ENCODE measurements at places on chromosomes 1 and 21.

- no peak for DNase-seq
Observed at GRCh38 chr21:32909393-32909792, 116.3 kb upstream of the OLIG2 start.

DNA sequence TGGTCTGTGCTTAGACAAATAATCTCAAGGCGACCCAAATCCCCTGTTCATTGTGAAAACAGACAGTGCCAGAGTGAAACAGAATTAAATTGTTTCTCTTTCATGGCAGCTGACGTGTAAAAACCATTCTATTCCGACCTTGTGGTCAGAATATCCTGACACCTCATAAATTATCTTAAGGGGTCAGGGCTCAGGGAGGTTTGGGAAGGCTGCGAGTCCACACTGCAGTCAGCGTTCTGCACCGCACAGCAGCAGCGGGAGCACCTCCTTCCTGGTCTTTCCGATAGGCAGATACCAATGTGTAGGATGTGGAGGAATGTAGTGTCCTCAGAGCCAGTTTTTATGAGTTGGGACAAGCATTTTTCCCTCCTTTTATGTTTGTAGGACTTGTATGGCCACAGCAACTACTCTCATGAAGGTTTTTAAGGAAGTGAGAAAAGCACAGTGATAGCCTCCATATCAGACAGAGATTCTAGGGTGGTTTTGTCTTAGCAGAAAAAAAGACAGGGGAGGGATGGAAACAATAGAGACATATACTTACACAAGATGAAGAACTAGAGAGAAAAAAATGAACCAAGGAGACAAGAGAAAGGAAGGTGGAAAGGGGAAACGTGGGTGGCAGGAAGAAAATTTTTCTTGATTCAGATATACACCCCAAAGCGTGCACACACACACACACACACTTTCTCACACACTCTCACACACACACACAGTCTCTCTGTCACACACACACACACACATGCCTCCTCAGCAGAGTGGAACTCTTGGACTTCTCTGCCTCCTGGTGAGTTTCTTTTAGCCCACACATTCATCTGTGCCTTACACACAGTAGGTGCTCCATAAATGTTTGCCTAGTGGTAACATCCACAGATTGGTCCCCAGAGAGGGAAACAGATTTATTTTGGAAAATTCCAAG lies 68.6 kb downstream of the NTMT2 start:
- no peak for DNase-seq

- DNase-seq = no peak
Observed at GRCh38 chr21:29092102-29092959, 18.9 kb upstream of the CCT8 start.

DNA sequence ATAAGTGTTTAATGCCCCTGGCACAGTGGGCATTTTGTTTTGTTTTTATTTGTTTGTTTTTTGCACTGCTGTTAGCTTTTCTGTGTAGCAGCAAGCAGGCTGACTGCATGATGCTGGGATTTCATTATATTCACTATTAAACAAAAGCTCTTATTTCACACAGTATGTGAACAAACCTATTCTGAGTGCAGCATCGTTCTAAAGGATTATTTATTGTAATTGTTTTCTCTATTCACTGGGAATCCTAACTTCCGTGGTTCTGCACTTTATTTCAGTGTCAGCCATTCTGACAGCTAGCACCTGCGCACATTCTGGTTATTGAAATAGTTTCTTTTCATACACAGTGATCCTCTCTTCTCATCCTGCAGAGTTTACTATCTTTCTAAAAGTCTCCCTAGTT lies 595.0 kb downstream of the NEGR1 start:
- DNase-seq = peak; percentile 72

- peak; percentile 21 for DNase-seq
Observed at GRCh38 chr1:228236744-228237143, 28.9 kb downstream of the OBSCN start.

GRCh38 chr1:3735688-3736087 lies 16.6 kb upstream of the CCDC27 start:
- DNase-seq = no peak

GRCh38 chr1:31567956-31568570 lies 8.3 kb upstream of the TINAGL1 start:
- DNase-seq = no peak

- DNase-seq = no peak
Observed at GRCh38 chr1:230072866-230073265, 5.8 kb downstream of the GALNT2 start.

DNA sequence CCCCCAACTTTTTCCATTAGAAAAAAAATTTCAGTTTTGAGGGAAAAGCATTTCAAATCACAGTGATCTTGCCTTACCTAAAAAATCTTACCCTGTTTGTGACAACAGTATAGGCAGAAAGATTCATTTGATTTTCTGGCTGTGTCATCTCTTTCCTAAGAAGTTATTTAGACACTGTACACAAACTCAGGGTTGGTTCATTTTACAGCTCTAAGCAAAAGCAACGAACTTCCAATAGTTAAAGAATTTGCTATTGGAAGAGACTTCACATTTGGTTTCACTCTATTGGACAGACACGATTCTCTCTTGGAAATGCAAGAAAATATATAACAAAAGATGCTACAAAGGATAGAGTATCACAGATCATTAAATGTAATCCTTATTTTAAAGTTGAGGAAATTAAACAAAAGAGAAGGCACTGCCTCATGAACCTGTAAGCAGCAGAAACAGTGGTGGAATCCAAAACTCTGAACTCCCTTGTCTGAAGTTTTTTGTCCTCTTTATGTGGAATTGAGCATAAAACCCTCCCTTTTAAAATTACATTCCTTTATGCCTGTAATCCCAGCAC lies 20.8 kb downstream of the EYA3 start:
- DNase-seq = no peak

- DNase-seq = no peak
Observed at GRCh38 chr1:221991221-221991620, 249.3 kb upstream of the DUSP10 start.

- peak; percentile 42 for DNase-seq
Observed at GRCh38 chr1:58884706-58885661, 101.1 kb upstream of the JUN start.
